ENCODE measurements at places on chromosomes 6 and 20. TPM values are rescaled to one million over a fixed set of nuclear protein-coding genes. Genes with fewer than 3 reads are reported as not detected.
A peak's percentile ranks its signal among the peaks of the same experiment; 100 is the strongest.

- peak; percentile 41 for DNase-seq
Observed at GRCh38 chr20:3431109-3431508, 23.6 kb upstream of the DNAAF9 start.

- DNase-seq, result no peak
Observed at GRCh38 chr6:155181498-155181897, 82.3 kb upstream of the CLDN20 start.

EDN1 gene
- polyA plus RNA-seq, result 4.9 TPM

TAP1 gene
- polyA plus RNA-seq, result 8.6 TPM

- DNase-seq, result no peak
Observed at GRCh38 chr20:54195483-54196472, 12.1 kb upstream of the PFDN4 start.

- DNase-seq, result no peak
Observed at GRCh38 chr6:22954749-22955385, 385.5 kb downstream of the HDGFL1 start.

GRCh38 chr6:5453546-5453945 is 192.2 kb downstream of the FARS2 start:
- no peak for DNase-seq

- peak; percentile 4 for DNase-seq
Observed at GRCh38 chr6:84568971-84569370, 195.4 kb downstream of the TBX18 start.

GRCh38 chr6:73285674-73286283 is 22.8 kb upstream of the KHDC1 start:
- DNase-seq, result peak; percentile 47

POU5F1 gene
- polyA plus RNA-seq, result 9.2 TPM

WDR27 gene
- polyA plus RNA-seq, result 109 TPM

- no peak for DNase-seq
Observed at GRCh38 chr6:37311741-37312473, 41.9 kb upstream of the RNF8 start.

- no peak for DNase-seq
Observed at GRCh38 chr6:4879741-4880275, 103.6 kb downstream of the CDYL start.

All from renal pelvis (tissue), 12 donors.